Muscle of back (tissue), 13 donors: ENCODE measurements at places on chromosomes 1 and 21. TPM values are rescaled to one million over a fixed set of nuclear protein-coding genes. Genes with fewer than 3 reads are reported as not detected.

DNA sequence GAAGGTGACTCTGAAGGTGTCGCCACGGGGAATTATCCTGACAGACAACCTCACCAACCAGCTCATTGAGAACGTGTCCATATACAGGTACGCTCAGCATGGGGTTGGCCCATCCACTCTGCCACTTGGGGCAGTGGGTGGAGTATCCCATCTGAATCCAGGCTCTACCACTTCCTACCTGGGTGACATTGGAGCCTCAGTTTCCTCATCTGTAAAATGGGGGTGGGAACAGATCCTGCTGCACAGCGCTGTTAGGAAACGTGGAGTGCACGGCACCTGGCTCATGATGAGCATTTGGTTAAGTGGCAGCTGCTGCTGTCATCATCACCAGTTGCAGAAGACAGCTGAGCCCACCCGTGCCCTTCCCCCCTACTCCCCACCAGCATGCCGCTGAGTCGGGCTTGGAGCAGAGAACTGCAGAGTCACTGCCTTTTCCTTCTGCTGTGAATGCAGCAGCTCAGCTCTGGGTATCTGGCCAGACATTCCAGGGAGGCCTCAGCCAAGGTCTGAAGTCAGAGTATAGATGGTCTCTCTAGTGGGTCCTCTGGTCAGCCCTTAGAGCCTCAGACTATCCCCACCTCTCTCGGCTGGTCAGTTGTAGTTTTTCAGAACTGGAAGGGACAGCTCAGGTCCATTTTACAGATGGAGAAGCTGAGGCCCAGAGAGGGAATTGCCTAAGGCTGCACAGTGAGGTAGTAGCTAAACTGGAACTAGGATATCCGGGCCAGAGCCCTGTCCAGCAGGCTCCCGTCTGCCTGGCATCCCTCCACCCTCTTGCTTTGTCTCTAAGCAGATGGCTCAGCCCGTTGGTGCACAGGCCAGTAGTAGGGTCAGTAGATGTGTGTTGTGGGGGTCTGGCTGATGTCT lies 11.7 kb downstream of the LDLRAP1 start:
- DNase-seq, result no peak

DNA sequence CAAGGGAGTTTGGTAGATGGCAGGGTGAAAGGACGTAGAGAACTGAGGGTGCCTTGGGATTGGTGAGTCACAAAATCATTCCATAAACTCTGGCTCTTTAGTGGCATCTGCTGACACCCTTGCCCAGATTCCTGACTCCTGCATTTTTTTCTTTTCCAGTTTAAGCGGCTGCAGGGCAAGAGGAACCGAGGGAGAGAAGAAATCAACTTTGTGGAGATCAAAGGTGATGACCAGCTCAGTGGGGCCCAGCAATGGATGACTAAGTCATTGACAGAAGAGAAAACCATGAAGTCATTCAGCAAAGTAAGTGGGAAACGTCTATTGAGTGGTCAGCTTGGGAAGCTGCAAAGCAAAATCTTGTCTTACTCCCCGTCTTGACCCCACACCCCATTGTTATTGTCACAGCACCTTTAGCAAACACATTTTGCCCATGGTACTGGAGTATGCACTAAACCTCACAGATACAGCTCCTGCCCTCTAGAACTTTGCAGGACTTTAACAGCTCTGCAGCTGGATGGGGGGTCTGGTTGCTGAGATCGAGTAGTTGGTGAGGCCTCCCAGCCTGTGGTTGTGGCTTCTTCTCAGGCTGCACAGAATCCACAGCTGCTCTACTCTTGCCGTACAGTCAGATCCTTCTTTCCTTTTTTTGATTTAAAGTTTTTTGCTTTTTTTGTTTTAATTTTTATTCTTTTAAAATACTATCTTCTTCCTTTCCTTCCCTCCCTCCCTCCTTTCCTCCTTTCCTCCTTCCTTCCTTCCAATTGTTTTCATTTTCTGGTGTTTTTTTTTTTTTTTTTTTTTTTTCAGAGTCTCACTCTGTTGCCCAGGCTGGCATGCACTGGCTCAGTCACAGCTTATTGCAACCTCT lies 21.9 kb downstream of the SH2D2A start:
- no peak for DNase-seq

DNA sequence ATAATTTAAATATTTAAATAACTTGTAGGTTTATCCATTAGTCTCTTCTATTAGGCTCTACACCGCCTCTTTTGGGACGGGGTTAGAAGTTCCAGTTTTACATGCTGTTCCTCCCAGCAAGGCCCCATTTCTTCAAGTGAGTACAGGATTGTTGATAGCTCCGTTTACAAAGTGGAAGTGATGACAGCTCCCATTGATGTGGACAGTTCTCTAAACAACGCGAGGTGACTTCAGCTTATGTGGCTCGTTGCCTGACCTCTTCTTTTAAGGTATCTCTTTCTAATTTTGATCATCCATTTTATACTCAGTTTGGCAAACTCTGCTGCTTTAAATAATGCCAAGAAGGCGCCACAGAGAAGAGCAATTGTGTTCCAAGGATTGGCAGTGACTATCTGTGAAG lies 49.7 kb downstream of the PACC1 start:
- no peak for DNase-seq

GRCh38 chr1:237709355-237709754 lies 181.4 kb downstream of the ZP4 start:
- no peak for DNase-seq

DNA sequence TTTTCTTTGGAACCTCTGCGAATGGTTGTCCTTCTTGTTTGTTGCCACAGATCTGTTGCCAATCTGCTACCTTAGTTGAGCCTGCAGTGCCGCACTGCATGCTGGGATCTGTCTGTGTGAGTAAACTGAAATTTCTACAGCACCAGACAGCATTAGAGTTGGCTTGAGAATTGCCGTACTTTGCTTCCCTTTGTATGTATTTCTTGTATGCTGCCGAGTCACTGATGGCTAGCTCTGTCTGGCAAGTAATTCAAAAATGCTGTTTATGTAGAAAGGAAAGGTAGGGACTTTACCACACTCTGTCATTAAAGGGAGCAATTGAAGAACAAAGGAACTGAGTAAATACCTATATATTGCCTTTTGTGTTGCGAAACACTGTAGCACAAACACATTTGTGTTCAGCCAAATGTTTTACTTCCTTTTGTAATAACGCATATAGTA lies 857.4 kb downstream of the USP25 start:
- peak; percentile 88 for DNase-seq

GRCh38 chr1:103156966-103157365 lies 48.6 kb upstream of the COL11A1 start:
- no peak for DNase-seq

DNA sequence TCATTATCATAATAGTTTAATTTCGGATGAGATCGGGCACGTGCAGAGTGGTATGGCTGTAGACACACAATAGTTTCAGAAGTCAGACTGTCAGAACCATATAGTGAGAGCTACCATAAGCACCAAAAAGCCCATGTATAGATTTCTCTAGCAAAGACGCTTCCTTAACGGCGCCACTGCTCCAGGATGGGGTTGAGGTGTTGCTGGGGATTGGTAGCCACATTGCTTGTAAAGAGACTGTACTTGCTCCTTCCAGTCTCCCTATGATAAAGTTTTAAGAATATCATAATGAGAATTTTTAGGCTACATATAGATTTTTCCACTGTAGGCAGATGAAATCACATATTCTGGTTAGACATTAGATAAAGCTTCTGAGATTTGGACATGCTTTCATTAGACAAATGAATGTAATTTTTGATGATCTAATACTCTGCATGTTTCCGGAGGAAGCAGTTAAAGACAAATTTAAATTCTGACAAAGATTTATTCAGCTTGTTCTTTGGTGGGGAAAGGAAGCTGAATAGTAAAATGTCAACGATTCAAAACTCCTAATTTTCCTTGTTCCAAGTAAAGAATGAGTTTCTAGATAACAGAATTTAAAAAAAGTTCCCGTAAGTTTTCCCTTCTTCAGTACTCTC lies 77.7 kb downstream of the MAP3K7CL start:
- no peak for DNase-seq

The HSD3B2 gene
- not detected for polyA plus RNA-seq

The NT5C1A gene
- polyA plus RNA-seq, result 5.1 TPM

- DNase-seq, result no peak
Measured at GRCh38 chr1:6623269-6623965, 1.3 kb upstream of the THAP3 start.

The GBP6 gene
- polyA plus RNA-seq, result not detected

The LIPI gene
- polyA plus RNA-seq, result 0.12 TPM

DNA sequence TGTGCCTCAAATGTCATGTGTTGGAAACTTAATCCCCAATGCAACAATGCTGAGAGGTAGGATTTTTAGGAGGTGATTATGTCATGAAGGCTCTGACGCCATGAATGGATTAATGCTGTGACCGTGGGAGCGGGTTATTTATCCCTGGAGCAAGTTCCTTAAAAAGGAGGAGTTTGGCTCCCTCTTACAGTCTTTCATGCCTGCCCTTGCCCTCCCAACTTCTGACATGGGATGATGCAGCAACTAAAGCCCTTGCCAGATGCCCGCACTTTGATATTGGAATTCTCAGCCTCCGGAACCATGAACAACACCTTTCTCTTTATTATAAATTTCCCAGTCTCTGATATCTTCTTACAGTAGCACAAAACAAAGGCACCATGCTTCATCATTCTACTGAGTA lies 685.3 kb upstream of the CHRM3 start:
- no peak for DNase-seq

GRCh38 chr21:46429754-46430681 lies 28.7 kb upstream of the DIP2A start:
- no peak for DNase-seq

DNA sequence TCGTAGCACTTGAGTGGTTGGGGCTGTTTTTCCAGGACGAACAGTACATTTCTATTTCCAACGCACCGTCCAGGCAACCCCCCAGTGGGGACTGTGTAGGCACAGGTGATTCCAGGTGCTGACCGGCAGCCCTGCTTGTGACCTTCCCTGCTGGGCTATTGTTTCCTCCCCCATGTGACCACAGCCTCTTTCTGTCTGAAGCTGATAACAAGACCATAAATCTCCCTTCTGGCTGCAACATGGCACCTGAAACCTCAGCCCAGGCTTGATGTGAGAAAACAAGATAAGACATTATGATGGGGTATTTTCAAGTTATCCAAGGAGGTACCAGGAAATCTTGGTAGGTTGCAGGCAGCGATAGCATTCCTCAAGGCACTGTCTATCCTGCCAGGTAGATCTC lies 48.2 kb downstream of the HLX start:
- DNase-seq, result no peak

The RC3H1 gene
- polyA plus RNA-seq, result 11.4 TPM

GRCh38 chr1:5949085-5949760 lies 43.0 kb downstream of the NPHP4 start:
- no peak for DNase-seq

- DNase-seq, result peak; percentile 12
Measured at GRCh38 chr1:118158924-118159323, 26.1 kb downstream of the SPAG17 start.

GRCh38 chr1:225877580-225877979 lies 4.6 kb downstream of the TMEM63A start:
- DNase-seq, result peak; percentile 63

DNA sequence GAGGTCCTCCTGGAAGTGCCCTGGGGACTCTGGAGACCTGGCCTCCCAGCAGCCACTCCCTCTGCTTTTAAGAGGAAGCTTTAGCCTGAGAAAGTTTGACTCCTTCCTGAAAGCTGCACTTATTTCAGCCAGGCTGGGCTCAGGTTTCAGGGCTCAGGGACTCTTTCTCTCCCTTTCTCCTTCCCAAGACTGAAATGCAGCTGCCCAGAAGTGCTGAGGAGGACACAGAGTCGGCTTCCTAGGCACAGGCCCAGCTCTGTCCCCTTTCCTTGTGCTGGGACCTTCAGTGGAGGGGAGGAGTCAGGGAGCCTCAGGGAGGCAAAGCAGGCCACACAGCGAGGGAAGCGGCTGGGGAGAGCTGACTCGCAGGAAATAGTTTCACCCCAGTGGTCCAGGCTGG lies 137.3 kb downstream of the NAV1 start:
- DNase-seq, result peak; percentile 85

- DNase-seq, result no peak
Measured at GRCh38 chr1:234928642-234929041, 200.0 kb downstream of the TOMM20 start.

GRCh38 chr1:153515504-153516394 lies 20.0 kb downstream of the S100A6 start:
- DNase-seq, result no peak

The GBP7 gene
- 0.05 TPM for polyA plus RNA-seq

The MAN1A2 gene
- 27.3 TPM for polyA plus RNA-seq

The ANGPTL1 gene
- polyA plus RNA-seq, result 113 TPM

The WNT9A gene
- 7.2 TPM for polyA plus RNA-seq

DNA sequence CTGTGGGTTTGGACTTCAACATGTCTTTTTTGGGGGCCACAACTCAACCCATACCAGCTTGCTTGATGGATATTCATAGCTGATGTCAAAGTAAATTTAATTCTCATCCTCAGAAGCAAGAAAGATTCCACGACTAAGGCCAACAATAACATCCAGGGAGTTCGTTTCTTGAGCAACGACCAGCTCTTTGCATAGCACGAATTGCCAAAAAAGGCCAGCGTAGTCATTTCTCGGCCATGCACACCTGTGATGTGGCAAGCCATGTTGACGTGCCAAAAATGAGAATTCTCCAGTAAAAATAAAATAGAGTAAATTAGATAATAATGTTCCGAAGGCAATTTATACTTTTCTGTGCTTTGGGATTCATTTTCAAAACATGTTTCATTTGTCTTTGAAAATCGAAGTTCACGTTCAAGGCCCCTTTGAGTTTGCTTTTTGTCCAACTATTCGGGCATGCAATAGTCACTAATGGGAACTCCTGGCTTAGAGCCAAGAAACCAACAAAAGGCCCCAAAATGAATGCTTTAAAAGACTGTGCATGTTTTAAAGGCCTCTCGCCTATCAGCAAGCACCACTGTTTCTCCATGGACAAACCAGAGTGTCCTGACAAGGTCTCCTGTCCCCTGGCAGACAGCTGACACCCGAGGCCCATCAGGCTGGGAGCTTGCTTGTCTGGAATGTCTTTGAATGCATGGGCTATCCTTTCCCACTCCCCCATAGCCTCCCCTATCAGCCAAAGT lies 14.4 kb upstream of the IGSF5 start:
- DNase-seq, result no peak

DNA sequence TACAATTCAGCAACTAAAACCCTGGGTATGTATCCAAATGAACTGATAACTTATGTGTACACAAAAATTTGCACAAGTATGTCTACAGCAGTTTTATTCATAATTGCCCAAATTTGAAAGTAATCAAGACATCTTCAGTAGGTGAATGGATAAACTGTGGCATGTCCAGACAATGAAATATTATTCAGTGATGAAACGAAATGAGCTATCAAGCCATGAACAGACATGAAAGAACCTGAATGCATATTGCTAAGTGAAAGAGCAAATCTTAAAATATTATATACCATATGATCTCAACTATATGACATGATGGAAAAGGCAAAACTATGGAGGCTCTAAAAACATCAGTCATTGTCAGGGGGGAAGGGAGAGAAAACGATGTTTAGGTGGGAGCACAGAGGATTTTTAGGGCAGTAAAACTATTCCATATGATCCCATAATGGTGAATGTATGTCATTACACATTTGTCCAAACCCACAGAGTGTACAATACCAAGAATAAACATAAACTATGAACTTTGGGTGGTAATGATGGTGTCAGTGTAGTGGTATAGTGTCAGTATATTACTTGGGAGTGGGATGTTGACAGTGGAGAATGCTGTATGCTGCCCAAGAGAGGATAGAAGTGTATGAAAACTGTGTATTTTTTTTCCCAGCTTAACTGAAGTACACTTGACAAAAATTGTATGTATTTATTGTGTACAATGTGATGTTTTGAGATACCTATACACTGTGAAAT lies 92.8 kb upstream of the PPP2R5A start:
- no peak for DNase-seq
